ENCODE measurements at places on chromosomes 4 and X. TPM values are rescaled to one million over a fixed set of nuclear protein-coding genes. Genes with fewer than 3 reads are reported as not detected.

PNMA6F gene
- total RNA-seq, result not detected

HAND2 gene
- 8.4 TPM for total RNA-seq

TMPRSS11B gene
- not detected for total RNA-seq

NSG1 gene
- total RNA-seq, result 0.17 TPM

CXCL1 gene
- total RNA-seq, result 1.5 TPM

ANK2 gene
- 284 TPM for total RNA-seq

SPATA18 gene
- 22.2 TPM for total RNA-seq

AKAP14 gene
- total RNA-seq, result not detected

GC gene
- total RNA-seq, result not detected

CYP4V2 gene
- total RNA-seq, result 22.2 TPM

VSIG1 gene
- not detected for total RNA-seq

CLDN2 gene
- not detected for total RNA-seq

TMPRSS11A gene
- total RNA-seq, result not detected

C4orf33 gene
- total RNA-seq, result 5.7 TPM

MAGEC1 gene
- total RNA-seq, result not detected

SSX4B gene
- not detected for total RNA-seq

HS6ST2 gene
- not detected for total RNA-seq

CPZ gene
- 12.2 TPM for total RNA-seq

SOX3 gene
- total RNA-seq, result not detected

WDR13 gene
- total RNA-seq, result 139 TPM

MAGEA1 gene
- total RNA-seq, result not detected

CLTRN gene
- 0.26 TPM for total RNA-seq

FAM9C gene
- under 0.01 TPM for total RNA-seq

STK26 gene
- total RNA-seq, result 2.0 TPM

DOCK11 gene
- 26.3 TPM for total RNA-seq

LCORL gene
- 6.7 TPM for total RNA-seq

TRPC5OS gene
- not detected for total RNA-seq

GRIA2 gene
- not detected for total RNA-seq

USP17L29 gene
- not detected for total RNA-seq

PPP1R3F gene
- total RNA-seq, result 12.8 TPM

KCNIP4 gene
- total RNA-seq, result under 0.01 TPM

RHOXF2 gene
- total RNA-seq, result not detected

TCEAL8 gene
- 87.2 TPM for total RNA-seq

NUP62CL gene
- not detected for total RNA-seq

SFRP2 gene
- not detected for total RNA-seq

GUCY1B1 gene
- total RNA-seq, result 46.3 TPM

GIMD1 gene
- not detected for total RNA-seq

LRP2BP gene
- total RNA-seq, result 0.26 TPM

ADAD1 gene
- not detected for total RNA-seq

SPATA4 gene
- not detected for total RNA-seq

COX7B2 gene
- total RNA-seq, result not detected

ADGRL3 gene
- total RNA-seq, result not detected

NXF2 gene
- not detected for total RNA-seq

F11 gene
- not detected for total RNA-seq

ADH1B gene
- total RNA-seq, result 104 TPM

IL2RG gene
- total RNA-seq, result not detected

HTR2C gene
- total RNA-seq, result not detected

HELT gene
- not detected for total RNA-seq

SULT1B1 gene
- not detected for total RNA-seq

RPA4 gene
- 0.63 TPM for total RNA-seq

SPANXC gene
- total RNA-seq, result not detected

GAGE12E gene
- not detected for total RNA-seq

EGF gene
- total RNA-seq, result 0.26 TPM

MAGEE1 gene
- total RNA-seq, result 0.86 TPM

AFM gene
- total RNA-seq, result not detected

SLC7A11 gene
- total RNA-seq, result 37.5 TPM

AMELX gene
- not detected for total RNA-seq

DCAF4L1 gene
- not detected for total RNA-seq

PHEX gene
- total RNA-seq, result 1.9 TPM
